Tibial nerve (tissue), 4 donors: ENCODE measurements at places on chromosomes 6 and 20.
A peak's percentile ranks its signal among the peaks of the same experiment; 100 is the strongest.

GRCh38 chr6:7561153-7561964 lies 19.9 kb downstream of the DSP start:
- DNase-seq = no peak
- no peaks in the 10 kb centered on the region for H3K4me1 ChIP-seq
- peaks cover 6% of the 10 kb centered on the region for H3K27me3 ChIP-seq
- no peak overlapping the region for H3K4me3 ChIP-seq
- H3K27ac ChIP-seq = no peak overlapping the region

DNA sequence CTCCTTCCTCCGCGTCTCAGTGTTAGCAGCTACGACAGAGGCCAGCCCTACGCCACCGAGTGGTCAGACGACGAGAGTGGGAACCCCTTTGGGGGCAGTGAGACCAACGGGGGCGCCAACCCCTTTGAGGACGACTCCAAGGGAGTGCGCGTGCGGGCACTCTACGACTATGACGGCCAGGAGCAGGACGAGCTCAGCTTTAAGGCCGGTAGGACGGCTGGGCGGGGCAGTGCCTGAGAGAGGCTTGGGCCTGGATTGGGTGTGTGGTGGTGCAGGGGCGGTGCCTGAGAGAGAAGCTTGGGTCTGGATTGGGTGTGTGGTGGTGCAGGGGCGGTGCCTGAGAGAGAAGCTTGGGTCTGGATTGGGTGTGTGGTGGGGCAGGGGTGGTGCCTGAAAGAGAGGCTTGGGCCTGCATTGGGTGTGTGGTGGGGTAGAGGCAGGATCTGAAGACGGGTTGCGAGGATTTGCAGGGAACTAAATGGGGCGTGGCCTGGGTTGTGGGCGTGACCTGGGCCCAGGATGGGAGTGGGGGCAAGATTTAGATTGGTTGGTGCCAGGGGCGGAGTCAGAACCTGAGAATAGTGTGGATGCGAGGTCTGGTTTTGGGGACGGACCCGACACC lies 24.4 kb downstream of the SPDEF start:
- peak; percentile 76 for DNase-seq
- peak overlapping the region; percentile 17 for H3K27ac ChIP-seq
- H3K4me3 ChIP-seq = peak overlapping the region; percentile 30

DNA sequence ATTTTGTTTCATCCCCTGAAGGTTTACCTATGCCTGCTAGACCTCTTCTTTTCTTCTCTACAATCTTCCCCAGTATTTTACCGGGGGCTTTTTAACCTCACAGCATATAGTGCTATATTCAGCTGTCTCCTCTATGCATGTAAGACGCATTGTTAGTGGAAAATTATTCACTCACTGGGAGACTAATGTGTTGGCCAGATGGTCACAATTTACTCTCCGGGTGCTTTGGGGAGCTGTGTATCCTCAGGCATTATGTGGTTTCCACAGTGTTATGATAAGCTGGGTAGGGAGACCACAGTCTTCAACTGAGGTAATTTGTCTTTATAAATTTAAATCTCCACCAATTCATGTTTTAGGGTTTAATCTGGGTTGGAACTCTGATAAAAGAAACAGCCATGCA lies 553.8 kb upstream of the PTCHD4 start:
- no peaks in the 10 kb centered on the region for H3K4me1 ChIP-seq
- DNase-seq = no peak
- no peak overlapping the region for H3K27ac ChIP-seq
- no peaks in the 10 kb centered on the region for H3K36me3 ChIP-seq
- H3K27me3 ChIP-seq = no peaks in the 10 kb centered on the region

- no peaks in the 10 kb centered on the region for H3K4me1 ChIP-seq
- H3K27ac ChIP-seq = no peak overlapping the region
- H3K36me3 ChIP-seq = no peaks in the 10 kb centered on the region
- H3K27me3 ChIP-seq = no peaks in the 10 kb centered on the region
- no peak for DNase-seq
Observed at GRCh38 chr20:55067158-55067825, 591.9 kb downstream of the DOK5 start.
